ENCODE measurements at places on chromosomes 4 and X.

DNA sequence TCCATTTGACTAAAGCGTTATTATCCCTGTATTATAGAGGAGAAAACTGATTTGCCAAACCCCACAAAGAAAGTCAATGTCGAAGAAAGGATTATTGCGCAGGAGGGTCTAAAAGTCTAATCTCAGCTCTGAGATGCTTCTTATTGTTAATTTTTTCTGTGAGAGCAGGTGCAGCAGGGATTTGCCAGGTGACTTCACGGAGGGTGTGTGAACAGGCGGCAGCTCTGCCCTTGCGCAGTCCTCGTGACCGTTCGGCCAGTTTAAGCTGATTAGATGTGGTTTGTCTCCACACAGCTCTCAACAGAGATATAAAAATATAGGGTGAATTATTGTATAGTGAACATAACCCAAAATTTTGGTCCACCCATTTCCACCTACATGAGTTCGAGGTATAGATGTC lies 28.5 kb downstream of the TENM3 start:
- no peak for DNase-seq

- no peak for DNase-seq
Observed at GRCh38 chr4:147543034-147543433, 62.1 kb downstream of the EDNRA start.

DNA sequence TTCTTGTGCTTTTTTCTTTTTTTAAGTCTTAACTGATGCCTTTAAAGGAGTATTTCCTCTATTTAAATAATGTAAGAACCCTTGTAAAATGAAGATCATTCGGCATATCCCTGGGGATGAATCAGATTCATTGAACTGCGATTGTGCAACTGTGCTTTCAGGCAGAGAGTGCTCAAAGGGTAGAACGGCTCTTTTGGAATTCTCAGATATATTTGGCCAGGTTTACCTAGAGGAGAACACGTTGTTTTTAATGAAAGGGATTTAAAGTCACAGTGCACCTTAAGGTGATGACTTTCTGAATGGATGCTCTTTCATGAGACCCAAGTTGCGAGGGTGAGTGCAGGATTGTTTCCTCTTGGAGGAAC lies 51.6 kb upstream of the ELOVL6 start:
- no peak for DNase-seq

DNA sequence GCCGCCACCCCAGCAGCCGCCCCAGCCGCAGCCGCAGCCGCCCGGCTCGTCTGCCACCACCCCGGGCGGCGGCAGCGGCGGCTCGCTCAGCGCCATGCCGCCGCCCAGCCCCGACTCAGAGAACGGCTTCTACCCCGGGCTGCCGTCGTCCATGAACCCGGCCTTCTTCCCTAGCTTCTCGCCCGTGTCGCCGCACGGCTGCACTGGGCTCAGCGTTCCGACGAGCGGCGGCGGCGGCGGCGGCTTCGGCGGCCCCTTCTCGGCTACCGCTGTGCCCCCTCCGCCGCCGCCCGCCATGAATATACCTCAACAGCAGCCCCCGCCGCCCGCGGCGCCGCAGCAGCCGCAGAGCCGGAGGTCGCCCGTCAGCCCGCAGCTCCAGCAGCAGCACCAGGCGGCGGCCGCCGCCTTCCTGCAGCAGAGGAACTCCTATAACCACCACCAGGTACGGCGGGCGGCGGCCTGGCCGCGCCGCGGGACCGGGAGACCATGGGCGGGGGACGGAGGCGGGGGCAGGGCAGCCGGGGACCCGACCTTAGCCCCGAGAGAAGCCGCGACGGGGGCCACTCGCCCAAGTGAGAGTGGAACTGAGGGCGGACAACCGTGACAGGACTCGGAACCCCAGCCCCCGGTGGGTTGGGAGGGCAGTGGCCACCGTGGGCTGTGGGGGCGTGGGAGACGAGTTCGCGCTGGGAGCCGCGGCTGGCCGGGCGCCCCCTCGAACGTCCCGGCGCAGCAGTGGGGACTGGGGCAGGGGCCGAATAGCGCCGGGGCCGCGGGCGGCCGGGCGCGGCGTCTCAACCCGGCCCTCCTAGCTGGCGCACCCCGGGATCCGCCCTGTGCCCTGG lies 1.8 kb downstream of the CPEB2 start:
- no peak for DNase-seq

- peak; percentile 42 for DNase-seq
Observed at GRCh38 chr4:98468709-98469108, 189.7 kb downstream of the TSPAN5 start.

GRCh38 chrX:101051153-101051548 lies 760 bp downstream of the TRMT2B start:
- DNase-seq, result no peak

DNA sequence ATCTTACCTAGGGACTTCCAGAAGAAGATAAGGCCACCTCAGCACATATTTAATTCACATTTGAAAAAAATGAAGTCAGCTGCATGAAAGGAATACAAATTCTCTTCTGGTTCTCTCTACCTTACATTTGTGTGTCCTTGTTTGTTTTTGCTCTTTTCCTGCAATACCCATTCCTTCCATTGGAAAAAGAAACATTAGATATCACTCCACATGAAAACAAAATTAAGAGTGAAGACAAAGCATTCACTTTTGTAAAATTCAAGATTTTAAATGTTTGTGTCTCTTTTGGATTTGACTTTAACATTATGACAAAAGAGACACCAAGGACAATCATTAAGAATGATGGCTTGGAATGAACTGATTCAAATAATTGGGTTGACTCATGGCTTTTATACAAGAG lies 1351.8 kb downstream of the FSTL5 start:
- no peak for DNase-seq

DNA sequence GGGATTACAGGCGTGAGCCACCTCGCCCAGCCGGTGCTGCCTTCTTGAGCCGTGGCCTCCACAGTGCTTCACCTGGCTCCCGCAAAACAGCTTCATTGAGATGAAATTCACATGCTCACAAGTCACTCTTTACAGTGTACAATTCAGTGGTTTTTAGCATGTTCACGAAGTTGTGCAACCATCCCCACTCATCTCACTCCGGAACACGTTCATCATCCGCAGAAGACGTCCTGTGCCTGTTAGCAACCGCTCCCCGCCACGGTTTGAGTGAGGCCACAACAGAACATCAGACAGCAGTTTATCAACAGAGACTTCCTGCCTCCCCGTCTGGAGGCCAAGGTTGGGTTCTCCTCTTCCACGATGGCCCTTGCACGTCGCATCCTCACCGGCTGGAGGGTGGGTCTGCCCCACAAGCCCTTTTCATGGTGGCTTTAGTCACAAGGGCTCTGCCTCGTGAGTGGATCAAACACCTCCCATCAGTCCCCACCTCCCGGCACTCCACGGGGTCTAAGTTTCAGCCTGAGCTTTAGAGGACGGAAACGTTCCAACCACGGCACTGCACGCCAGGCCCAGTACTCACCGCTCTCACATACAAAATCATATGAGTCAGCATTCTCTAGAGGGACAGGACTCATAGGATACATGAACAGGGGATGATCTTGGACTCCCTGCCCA lies 29.6 kb upstream of the SPON2 start:
- DNase-seq, result peak; percentile 23

GRCh38 chr4:61312526-61312925 lies 112.4 kb downstream of the ADGRL3 start:
- no peak for DNase-seq

DNA sequence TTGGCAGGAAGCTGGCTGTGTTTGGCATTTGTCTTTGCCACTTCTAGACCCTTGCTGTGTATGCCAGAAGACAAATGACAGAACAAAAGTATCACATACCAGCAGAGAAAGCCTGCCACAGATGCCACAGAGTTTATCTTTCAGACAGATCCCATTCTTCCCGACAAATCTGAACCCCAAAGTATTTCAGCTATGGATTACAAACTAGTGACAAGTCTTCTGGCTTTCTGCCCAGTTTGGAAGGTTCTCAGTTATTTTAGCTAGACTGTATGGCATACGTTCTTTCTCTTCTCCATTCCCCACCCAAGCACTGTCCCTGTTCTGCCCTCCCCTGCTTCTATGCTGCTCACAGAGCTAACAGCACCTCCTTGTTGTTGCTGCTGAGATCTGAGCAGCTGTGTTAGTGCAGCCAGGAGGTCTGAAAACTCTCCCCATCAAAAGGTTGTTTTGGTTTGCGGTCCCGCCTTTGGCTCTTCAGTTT lies 236.7 kb downstream of the FRAS1 start:
- DNase-seq, result peak; percentile 50

- no peak for DNase-seq
Observed at GRCh38 chr4:73520821-73521220, 39.3 kb downstream of the AFM start.

DNA sequence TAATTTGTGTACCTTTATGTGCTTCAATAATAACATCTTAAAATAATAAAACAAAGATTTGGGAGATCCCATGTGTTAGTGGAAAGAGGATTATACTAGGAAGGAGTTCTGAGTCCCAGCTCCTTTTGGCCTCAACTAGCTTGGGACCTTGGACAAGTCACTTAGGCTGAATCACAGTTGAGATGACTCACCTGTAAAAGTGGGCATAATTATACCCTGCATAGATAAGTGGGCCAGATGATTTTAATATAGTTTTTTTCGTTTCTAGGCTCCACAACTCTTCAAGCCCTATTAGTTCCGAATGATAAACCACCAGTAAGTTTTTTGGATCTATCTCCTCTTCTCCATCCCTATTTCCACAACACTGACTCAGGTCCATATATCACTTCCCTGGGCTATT lies 131.8 kb downstream of the ENOX2 start:
- DNase-seq, result no peak

- DNase-seq, result no peak
Observed at GRCh38 chr4:177356206-177356605, 46.5 kb downstream of the NEIL3 start.

GRCh38 chr4:185945252-185945651 lies 123.7 kb upstream of the TLR3 start:
- no peak for DNase-seq

DNA sequence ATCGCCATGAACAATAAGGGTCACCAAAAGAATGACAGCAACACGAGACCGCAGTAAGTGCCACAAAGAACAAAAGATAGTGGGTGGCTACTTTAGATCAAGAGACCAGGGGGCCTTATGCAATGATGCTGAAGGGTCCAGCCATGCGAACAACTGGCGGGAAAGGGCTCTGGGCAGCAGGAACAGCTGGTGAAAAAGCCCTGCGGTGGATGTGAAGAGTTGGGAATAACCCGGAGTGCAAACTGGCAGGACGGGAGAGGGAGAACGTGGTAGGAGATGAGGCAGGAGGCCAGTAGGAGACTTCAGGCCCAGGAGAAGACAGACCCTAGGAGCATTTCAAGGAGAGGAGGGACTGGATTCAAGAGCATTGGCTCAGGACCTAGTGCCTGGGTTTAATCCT lies 120.2 kb downstream of the AFAP1 start:
- no peak for DNase-seq

- no peak for DNase-seq
Observed at GRCh38 chr4:87910795-87911194, 64.7 kb upstream of the SPP1 start.
